ENCODE measurements at places on chromosomes 1 and 21. TPM values are rescaled to one million over a fixed set of nuclear protein-coding genes. Genes with fewer than 3 reads are reported as not detected.
A peak's percentile ranks its signal among the peaks of the same experiment; 100 is the strongest.

The COL9A2 gene
- 9.3 TPM for total RNA-seq

The C1orf94 gene
- not detected for total RNA-seq

The OR2T33 gene
- not detected for total RNA-seq

The AMPD1 gene
- not detected for total RNA-seq

The CD52 gene
- total RNA-seq: 1.2 TPM

The OR2AK2 gene
- not detected for total RNA-seq

The LRRC3 gene
- 0.35 TPM for total RNA-seq

DNA sequence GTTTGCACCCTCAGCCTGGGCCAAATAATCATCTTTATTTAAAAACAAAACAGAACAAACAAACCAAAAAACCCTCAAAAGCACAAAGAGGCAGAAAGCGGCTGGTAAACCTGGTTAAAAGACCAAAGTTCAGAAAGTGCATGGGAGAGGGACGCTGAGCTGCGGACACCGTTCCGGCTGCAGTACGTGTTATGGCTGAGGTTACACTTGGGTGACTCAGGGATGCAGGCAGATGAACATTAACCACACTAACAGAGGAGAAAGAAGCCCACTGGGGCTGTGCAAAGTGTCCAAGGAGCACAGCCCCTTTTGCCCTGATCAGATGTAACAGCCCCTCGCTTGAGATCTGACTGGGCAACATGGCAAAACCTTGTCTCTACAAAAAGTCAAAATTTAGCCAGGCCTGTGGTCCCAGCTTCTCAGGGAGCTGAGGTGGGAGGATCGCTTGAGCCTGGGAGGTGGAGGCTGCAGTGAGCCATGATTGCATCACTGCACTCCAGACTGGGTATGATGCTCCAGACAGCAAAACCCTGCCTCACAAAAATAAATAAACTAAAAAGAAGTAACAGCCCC is 28.3 kb downstream of the GPR157 start:
- no peak for DNase-seq

DNA sequence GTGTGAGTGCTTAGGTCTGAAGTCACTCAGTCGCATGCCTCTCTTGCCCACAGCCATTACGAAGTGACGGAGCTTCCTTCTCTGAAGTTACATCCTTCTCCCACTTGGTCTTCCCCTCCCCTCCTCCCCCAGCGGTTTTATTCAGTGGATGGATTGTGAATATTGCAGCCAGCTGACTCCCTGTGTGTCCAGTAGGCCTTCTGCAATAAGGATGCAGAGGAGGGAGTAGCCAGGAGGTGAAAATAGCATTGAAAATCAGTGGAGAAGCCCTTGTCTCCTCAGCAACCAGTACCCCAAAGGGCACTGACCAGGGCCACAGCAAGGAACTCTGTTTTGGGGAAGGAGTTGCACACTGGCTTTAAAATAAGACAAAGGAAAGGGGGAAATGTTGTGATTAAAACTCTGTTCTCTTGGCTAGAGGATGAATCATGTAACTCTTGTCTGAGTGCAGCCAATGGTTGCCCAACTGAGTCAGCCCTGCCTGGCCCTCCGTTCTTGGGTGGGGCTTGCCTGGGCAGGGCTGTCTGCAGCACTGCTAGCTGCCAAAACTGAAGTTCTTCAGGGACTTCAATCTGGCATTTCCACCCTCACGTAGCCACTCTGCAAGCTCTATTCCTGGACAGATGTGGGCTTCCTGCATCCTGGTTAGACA is 4.3 kb downstream of the S100A10 start:
- DNase-seq: peak; percentile 84

- DNase-seq: peak; percentile 98
Measured at GRCh38 chr1:6579374-6580118, at the start of gene ZBTB48. Gene ZBTB48, plus strand, starts transcription at chr1:6579994. Its CDS starts 616 bp downstream, at chr1:6580610.

GRCh38 chr1:181718034-181718433 is 234.7 kb downstream of the CACNA1E start:
- DNase-seq: no peak

GRCh38 chr1:81695741-81696140 is 105.0 kb upstream of the ADGRL2 start:
- no peak for DNase-seq

DNA sequence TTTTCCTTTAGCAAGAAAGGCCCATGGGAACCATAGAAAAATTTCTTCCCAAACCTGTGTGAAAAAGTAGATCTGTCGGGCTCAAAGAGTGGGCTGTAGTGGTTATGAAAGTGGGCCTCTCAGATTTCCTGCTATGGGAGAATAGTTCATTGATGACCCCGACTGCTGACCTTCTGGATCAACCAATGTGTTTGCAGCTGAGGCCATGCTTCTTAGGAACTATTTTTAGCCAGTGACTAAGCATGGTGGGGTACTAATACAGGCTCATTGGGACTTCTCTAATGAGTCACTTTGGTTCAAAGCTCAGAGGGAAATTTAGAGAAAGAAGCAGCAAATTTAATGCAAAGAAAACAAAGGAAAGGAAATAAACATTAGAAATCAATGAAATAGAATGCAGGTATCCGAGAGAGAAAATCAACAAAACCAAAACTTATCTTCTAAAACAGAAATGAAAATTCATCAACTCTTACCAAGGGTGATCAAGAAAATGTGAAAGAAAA is 12.6 kb upstream of the PSMA5 start:
- peak; percentile 54 for DNase-seq

GRCh38 chr1:50488876-50489275 is 65.6 kb upstream of the DMRTA2 start:
- no peak for DNase-seq

DNA sequence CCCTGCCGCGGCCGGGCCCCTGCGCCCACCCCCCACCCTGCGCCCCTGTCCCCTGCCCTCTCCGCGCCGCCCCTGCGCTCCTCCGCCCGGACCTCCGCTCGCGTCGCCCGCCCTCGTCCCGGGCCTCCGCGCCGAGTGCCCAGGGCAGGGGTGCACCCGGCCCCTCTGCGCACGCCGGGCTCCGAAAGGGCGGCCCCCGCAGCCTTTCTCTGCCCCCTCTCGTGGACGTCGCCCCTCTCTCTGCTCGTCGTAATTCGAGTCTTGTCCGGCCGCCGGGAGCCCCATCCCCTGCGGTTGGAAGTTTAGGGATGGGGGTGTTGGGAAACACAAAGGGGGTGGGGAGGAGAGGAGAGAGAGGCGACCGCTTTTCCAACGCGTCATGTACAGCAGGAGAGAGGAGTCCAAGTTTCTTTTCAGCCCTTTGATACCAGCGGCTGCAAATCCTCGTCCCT is 407 bp downstream of the GALNT2 start:
- no peak for DNase-seq

DNA sequence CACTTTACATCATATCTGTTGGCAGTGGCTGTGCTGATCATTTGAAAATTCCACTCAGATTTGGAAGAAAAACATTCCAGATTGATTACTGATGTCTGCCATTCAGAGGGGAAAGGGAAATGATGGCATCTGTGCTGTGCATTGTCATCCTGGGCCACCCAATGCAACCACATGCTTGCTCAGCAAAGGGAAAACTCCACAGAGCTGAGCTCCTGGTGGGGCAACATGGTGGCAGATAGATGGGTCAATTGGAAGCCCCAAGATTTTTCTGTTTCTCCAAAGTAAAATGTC is 11.8 kb downstream of the OXCT2 start:
- no peak for DNase-seq

DNA sequence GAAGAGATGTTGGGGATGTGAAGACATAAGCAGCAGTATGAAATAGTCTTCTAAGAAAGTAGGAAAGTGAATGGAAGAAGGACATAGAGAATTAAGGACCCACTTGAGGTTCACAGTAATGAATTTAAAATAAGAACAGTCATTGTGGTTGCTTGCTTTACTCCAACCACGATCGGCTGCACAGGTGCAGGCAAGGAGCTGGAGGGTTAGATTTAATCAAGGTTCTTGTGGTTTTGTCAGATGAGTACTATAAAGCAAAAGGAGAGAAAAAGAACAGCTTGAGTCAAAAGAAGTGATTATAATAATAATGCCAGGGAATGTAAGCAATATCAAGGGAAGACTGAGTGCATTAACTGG is 46.1 kb upstream of the RBM34 start:
- no peak for DNase-seq

GRCh38 chr1:245016700-245017099 is 138.1 kb upstream of the KIF26B start:
- DNase-seq: no peak

DNA sequence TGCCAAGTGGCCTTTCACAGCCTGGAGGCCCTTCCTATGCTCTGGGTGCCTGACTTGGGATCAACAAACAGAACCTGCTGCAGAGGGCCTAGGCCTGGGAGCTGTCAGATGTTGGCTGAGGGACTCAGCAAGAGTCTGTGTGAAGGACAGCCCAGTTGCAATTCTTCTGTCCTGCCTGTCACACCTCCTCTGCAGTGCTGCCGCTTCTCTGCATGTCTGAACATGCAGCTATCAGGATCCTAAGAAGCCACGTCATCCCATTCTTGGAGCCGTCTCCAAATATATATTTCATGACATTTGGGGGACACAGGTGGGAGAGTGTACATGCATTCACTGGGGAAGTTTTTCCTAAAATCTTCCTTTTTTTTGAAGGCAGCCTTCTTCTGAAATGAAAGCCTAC is 8.6 kb downstream of the FCAMR start:
- no peak for DNase-seq

GRCh38 chr1:107777664-107778047 is 187.3 kb downstream of the VAV3 start:
- no peak for DNase-seq

- DNase-seq: no peak
Measured at GRCh38 chr1:32918179-32918578, 17.0 kb upstream of the TMEM54 start.

DNA sequence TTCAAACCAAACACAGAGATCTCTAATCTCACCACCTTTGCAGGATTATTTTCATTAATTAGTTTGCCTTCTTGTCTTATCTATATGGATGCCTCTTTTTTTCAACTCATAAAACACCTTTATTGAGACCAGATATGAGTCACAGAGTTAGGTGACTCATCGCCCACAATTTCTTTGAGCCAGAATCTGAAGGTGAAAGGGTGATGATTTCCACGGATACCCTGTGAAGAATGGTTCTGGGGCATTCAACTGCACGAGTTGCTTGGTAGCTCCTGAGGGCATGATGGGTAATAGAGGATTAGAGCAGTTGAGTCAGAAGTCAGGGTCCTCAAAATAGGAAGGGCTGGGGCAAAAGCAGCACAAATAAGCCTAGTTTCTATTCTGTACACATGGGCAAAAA is 128.2 kb downstream of the TBX19 start:
- DNase-seq: peak; percentile 78

All from PC-9 (cell line).